SIG-M5 (cell line): ENCODE measurements at places on chromosomes 2 and 18.

DNA sequence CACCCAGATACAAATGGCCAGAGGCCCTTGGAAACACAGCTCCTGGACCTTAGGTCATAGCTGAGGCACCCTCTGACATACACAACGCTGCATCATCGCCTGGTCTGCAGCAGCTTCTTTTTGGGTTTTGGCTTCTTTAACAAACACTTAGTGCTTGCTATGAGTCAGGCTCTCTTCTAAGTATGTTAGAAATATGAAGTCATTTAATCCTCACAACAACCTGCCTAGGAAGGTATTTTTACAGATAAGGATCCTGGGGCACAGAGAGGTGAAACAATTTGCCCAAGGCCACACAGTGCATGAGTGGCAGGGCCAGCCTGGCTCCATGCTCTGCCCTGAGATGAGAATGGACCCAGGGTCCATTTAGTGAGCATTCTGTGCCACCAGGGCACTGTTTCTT lies 96.6 kb downstream of the TMEM17 start:
- no peak for DNase-seq

DNA sequence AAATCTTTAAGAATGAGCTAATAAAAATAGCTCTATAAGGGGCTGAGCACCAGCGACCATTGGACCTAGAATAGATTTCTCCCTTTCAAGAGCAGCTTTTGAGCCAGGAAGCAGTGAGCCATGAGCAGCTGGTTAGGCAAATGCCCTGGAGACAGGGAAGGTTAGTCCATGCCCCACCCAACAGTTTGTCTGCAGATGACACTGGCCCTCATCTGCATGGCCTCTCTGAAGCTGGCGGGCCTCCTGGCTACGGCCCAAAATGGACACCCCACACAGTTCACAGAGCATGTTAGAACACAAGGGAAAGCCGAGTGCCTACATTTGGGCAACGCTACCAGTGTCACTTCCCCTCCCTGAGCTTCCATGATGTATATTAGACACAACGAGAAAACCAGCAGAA lies 201.1 kb downstream of the MGAT5 start:
- DNase-seq, result no peak

DNA sequence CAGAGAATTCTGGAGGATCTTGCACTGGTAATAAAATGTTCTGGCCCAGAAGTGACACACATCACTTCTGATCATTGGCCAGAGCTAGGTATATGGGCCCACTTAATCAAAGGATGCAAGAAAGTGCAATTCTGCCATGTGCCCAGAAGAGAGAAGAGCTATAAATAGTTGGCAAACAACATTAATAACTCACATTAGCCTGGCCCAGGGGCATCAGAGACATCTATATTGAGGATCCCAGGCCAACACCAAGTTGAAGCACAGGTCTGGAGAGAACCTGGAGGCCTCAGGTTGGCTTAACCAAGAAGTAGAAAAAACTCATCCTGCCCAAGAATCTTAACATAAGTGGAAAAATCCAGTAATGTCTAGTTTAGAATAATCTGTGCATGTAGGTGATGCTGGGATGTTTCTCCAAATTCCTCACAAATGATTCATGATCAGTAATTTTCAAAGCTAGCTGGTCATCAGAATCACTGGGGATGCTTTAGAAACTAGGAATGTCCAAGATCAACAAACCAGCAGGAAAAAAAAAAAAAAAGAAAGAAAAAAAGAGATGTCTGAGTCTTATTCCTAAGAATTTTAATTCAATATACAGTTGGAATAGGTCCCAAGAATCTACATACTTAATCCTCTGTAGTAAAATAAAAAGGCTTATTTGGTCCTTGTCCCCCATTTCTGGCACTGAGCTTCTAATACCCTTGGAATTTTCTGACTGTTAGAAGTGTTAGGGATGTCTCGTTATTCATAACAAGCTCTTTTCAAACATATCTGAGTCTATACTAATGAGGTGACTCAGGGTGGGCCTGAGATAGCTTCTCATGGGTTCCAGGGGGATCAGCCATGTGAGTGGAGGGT lies 35.0 kb upstream of the EVA1A start:
- DNase-seq, result no peak

DNA sequence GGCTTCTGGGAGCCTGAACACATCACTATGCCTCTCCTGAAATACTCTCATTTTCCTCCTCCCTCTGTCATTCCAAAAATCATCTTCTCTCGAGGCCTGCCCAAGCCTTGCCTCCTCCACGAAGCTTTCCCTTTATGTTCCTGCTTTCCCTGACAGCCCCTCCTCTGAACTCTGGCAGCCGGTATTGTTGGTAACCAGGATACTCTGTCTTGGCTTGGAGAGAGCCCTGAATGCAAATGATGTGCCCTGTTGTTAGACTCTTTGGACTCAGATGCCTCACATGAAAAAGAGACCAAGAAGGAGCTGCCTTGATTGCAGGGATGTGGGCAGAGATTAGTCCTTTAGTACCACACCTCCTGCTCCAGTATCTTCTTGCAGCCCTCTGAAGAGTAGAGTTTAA lies 138.5 kb upstream of the DLX2 start:
- DNase-seq, result no peak
